ENCODE measurements at places on chromosomes 12 and 14.

DNA sequence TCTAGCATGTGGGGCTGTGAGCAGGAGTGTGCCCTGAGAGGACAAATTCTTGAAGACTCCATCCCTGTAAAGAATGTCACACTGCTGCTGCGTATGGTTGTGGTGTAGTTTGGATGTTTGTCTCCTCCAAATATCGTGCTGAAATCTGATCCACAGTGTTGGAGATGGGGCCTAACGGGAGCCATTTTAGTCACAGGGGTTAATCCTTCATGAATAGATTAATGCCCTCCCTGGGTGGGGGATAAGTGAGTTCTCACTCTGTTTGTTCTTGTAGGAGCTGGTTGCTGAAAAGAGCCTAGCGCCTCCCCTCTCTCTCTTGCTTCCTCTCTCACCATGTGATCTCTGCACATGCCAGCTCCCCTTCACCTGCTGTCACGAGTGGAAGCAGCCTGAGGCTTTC, 94.5 kb upstream of the VASH1 start:
- no peak for DNase-seq

GRCh38 chr12:21815306-21816062, 41.0 kb upstream of the KCNJ8 start:
- no peak for DNase-seq

- peak; percentile 15 for DNase-seq
Measured at GRCh38 chr12:49923880-49924556, 20.3 kb upstream of the FAIM2 start.

- DNase-seq = no peak
Measured at GRCh38 chr12:57615637-57616036, 4.4 kb downstream of the ARHGEF25 start.

- no peak for DNase-seq
Measured at GRCh38 chr12:23760495-23760894, 189.0 kb downstream of the SOX5 start.

- no peak for DNase-seq
Measured at GRCh38 chr12:26425587-26426260, 230.4 kb downstream of the SSPN start.

- DNase-seq = no peak
Measured at GRCh38 chr14:103378038-103378854, 7.0 kb upstream of the MARK3 start.

DNA sequence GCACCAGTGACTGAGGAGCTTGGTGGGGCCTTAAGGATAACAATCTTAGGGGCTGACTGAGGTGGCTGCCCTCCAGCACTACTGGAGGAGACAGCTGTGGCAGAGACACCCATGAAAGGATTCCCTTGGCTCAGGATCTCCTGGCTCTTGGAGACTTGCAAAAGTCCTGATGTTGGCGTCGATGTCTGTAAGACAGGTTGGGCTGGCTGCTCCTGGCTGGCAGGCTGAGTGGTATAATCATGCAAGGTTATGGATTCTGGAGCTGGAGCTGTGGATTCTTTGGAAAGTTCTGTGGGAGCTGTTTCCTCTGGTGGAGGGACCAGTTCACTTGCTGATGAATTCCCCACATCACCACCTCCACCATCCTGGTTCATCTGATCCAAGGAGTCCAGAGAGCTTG, 24.8 kb downstream of the CHD8 start:
- no peak for DNase-seq

DNA sequence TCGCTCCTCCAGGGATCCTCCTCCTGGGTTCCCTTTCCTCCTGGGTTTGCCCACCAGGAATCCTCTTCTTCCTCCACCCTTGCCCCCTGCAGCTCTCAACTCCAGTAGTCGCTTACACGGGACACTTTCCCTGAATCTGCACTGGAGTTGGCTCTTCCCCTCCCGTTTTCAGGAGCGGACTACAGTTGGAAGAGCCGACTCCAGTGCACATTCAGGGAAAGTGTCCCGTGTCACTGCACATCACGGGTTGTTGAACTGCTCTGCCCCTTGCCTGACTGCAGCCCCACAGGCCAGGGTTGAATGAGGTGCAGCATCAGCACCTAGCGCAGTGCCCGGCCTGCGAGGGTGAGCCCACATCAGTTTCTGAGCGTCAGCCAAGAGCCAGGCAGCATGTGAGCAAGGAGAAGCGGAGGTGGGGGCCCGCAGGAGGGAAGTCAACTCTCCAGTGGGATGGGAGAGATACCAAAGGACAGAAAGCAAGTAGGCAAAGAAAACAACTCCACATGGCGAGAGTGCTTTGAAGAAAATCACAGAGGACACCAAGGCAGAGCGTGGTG, 13.1 kb downstream of the RAPGEF3 start:
- DNase-seq = no peak

- DNase-seq = peak; percentile 75
Measured at GRCh38 chr14:69354383-69355153, 43.5 kb downstream of the ERH start.

DNA sequence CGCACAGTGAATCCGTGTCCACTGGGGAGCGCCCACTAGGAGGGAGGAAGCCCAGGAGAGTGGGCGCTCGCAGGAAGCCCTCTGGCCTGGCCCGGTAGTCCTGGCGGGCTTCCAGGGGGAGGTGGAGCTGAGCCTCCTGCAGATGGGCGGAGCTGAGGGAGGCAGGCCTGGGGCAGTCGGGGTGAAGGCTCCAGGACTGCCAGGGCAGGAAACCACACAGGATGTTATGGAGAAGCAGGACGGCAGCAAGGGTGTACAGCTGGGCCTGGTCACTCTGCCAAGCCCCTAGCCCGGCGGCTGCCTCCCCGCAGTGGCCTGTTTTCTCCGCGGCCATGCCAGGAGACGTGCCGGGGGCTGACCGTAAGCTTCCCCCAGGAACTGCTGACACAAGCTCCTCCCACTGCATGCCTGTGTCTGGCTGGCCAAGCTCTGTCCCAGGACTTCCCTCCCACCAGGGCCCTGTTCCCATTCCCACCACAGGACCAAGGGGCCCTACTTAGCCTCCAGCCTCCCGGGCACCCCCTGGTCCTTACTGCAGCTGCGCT, 143.4 kb upstream of the C14orf180 start:
- no peak for DNase-seq

GRCh38 chr12:58159941-58160340, 218.6 kb downstream of the ATP23 start:
- DNase-seq = no peak

- no peak for DNase-seq
Measured at GRCh38 chr14:93999573-93999972, 2.5 kb downstream of the CCDC197 start.
